ENCODE measurements at places on chromosomes 11 and 22.

DNA sequence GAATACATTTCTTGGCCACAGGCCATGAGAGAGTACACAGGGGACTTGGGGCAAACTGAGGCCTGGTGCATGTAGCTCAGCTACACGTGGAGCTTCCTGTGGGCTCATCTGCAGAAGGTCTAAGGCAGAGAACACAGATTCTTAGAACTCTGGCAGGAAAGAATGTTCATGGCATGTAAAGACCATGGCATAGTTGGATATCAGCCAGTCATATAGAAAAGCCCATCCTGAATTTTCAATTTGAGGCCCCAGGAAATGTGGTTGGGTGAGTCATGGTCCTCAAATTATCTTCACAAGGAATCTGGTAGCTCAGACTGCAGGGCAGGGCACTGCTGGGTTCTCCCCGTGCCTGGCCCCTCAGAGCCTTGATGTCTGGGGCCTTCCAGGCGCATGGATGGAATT is 13.7 kb upstream of the ST3GAL4 start:
- peak; percentile 63 for DNase-seq

- no peak for DNase-seq
Measured at GRCh38 chr11:61118406-61118805, 16.1 kb downstream of the CD5 start.

DNA sequence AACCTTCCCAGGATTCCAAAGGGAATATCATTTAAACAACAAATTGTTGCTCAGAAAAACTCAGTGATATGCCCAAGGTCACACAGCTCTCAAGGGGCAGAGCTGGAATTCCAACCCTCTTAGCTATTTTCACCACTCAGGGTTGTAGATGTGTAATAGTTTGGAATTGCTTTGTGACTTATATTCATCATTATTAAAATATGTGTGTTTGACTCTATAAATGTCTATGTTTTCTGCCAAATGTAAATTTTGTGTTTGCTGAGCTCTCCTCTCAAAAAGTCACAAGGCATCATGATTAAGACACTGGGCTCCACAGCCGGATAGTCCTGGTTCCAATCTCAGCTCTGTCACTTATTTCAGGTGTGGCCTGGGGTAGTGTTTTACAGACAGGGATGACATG is 407.3 kb downstream of the TMEM135 start:
- peak; percentile 32 for DNase-seq

- DNase-seq: peak; percentile 10
Measured at GRCh38 chr11:92440701-92441442, 216.3 kb downstream of the FAT3 start.

GRCh38 chr11:42773729-42774128 is 538.1 kb upstream of the API5 start:
- no peak for DNase-seq

DNA sequence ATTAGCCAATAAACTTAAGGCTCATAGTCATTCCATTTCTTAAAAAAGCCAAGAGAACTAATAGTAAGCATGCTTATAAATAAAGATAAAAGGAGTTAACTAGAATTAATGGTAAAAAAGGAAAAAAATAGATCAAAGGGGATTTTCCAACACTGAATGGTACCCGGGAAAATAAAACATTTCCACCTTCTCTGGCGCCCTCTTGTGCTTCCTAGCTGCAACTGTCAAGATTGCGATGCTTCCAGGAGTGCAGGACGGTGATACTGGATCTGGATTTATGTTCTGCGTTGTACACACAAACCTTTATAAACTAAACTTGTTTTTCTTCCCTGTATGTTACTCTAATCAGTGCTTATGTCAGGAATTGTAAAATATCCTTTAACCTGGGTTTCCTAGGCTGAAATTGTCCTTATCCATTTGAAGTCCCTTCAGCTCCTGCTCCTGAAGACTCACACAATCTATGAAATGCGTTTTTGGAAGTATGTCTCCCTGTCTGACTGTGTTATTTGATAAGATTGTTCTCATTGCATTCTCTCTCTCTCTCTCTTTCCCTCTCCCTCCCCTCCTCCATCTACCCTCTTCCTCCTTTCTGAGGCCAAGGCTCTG is 9.6 kb upstream of the HTATIP2 start:
- DNase-seq: peak; percentile 54

- no peak for DNase-seq
Measured at GRCh38 chr11:76830639-76831327, 29.9 kb upstream of the ACER3 start.

GRCh38 chr22:22533417-22533816 is 13.3 kb upstream of the ZNF280A start:
- no peak for DNase-seq

DNA sequence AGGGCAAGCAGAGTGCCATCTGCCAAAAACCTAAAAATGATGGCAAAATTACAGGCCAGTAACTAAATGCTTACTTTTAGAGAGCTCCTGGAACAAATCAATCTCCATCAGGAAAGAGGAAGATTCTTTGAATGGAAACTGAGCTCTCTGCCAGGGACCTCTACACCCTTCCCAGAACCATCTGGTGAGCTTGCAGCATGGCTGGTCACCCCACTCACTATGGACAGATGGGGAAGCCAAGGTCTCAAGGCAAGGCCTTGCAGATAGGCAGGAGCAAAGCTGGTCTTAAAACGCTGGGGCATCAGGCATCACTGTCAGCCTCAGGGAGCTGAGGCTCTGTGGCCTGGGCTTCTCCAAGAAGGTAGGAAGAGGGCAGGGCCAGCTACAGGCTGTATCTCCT is 36.2 kb downstream of the SERGEF start:
- no peak for DNase-seq

DNA sequence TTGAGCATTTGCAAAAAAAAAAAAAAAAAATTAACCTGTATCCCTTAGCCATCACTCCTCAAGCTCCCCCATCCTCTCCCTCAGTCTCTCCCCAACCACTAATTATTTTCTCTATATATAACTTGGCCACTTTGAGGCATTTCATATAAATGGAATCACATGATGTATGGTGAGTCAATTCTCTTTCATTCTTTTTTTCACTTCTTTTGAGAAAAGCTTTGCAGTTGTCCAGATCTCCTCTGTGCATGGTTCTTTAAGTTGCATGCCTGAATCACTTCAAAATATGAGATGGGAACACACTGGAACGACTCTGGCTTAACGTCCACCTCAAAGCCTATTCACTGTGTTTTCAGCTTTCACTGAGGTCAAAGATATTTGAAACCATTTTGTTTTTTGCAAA is 40.7 kb downstream of the SHANK2 start:
- DNase-seq: no peak

DNA sequence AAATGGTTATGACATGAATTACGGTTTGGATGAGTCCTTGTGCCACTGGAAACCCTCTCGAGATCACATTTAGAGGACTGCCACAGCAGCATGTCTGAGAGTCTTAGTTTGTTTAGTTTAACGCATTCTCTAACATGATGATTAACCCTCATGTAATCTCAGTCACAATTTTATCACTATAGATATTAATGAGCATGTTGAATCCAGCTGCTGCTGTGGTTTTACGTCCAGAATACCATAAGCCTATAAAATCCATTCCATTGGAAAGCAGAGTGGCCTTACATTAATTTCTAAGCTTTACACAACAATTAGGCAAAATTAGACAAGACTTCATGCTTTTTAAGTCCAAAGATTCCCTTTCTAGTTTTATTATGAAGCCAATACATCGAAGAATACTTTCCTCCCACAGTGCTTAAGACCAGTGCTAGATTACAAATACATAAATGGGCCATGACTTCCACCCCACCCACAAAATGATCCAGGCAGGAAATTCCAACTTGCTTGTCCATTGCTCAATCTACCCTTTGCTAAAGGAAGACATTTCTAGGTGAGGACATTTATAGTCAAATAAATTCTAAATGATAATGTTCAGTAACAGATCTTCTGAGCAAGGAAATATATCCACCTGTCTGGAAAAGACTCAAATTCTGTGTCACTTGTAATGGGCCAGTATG is 3.5 kb upstream of the ELMOD1 start:
- no peak for DNase-seq

DNA sequence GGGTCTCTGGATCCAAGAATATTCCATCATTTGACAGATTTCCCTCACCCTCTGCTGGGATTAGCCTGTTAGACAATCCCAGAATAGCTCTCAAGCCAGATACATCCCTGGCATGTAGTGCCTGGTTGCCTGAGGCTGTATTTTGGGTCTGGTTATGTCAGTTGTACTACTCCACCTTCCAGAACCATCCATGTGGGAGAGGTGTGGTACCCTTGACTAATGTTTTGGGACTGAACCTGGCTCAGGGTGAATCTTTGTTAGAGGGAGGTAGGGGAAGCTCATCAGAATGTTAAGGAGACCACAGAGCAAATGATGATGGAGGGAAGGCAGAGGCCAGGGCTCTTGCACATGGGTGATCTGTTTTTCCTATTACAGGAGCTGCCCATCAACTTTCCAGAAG is 5.2 kb downstream of the C11orf52 start:
- no peak for DNase-seq

GRCh38 chr11:34149786-34150185 is 44.4 kb downstream of the NAT10 start:
- DNase-seq: peak; percentile 29

Data from urothelium cell line (cell line).